Activated CD4-positive, alpha-beta memory T cell treated with anti-CD3 and anti-CD28 coated beads, Interleukin-2, amount 10 ng/mL, durations not matched to agents 7 days and 5 days (primary cell): ENCODE measurements at places on chromosomes 13 and 19.

DNA sequence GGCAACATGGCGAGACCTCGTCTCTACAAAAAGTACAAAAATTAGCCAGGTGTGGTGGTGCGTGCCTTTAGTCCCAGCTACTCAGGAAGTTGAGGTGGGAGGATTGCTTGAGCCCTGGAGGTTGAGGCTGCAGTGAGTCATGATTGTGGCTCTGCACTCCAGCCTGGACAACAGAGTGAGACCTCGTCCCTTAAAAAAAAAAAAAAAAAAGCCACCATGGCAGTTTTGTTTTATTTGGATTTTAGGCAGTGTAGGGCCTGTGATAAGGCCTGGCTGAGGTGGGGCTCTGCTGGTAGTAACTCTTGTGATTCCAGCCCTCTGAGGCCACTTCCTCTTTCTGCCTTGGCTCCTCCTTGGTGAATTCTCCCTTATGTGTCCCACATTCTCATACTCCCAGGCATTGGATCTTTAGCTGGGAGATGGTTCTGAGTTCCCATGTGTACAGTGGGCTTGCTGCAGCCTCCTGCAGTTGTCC lies 39.2 kb downstream of the GATAD2A start:
- peak; percentile 62 for DNase-seq

GRCh38 chr13:66033924-66034323 lies 1196.2 kb downstream of the PCDH9 start:
- DNase-seq: no peak

DNA sequence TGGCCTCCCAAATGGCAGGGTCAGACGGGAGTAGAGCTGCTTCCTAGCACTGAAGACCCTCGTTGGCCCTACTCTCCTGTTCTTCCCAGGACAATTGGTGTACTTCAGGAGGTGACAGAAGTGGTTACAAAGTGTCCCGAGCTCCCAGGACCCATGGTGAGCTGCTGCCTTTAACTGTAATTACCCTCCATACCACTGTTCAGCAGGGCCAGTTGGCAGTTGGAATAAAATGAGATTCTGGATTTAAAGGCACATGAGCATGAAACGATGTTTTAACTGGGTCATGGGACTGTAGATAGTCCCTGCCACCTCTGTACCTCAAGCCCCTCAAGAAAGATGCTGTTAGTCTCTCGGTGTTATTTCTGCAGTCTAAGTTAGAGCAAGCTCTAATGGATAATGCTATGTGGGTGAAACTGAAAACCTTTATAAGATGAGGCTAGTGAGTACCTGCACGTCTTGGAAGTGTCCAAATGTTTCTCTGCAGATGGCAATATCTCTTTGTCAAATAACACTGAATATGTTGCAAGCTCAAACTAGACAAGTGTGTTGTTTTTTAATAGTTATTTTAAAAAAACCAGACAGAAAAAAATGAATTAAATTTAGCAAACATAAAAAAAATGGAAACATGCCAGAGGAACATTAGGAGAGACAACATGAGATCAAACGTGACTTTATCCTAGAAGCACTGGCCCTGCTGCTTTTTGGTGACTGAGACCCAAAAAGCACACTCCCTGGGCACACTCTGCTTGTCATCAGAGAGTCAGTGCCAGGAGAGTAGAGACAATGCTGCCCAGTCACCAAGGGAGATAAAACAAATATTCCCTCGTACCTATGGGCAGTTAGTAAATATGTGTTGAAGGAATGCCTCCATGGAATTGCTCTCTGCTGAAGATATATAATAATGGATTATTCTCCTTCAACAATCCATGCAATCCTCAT lies 266.3 kb downstream of the LMO7 start:
- DNase-seq: no peak

DNA sequence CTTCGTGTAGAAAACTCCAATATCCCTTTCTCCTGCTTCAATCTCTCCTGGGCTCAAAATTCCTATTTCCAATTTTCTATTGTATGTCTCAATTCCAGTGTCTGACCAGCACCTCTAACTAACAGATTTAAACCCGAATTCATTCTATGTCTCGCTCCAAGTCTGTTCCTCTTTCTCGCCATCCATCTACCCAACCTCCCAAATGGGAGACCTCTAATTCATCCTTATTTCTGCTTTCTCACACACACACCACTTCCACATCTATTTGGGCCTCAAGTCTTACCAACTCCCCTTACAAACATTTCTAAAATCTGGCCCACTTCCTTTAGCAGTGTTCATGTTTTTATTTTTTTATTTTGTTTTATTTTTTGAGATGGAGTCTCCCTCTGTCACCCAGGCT lies 53.3 kb downstream of the MBD3L2B start:
- no peak for DNase-seq

- no peak for DNase-seq
Measured at GRCh38 chr13:87671753-87672605, 808 bp downstream of the SLITRK5 start.

- no peak for DNase-seq
Measured at GRCh38 chr19:36236304-36236945, 21.5 kb downstream of the ZNF146 start.

- peak; percentile 75 for DNase-seq
Measured at GRCh38 chr19:50607874-50608785, 31.6 kb downstream of the SYT3 start.
